ENCODE measurements at places on chromosomes 4 and X.

DNA sequence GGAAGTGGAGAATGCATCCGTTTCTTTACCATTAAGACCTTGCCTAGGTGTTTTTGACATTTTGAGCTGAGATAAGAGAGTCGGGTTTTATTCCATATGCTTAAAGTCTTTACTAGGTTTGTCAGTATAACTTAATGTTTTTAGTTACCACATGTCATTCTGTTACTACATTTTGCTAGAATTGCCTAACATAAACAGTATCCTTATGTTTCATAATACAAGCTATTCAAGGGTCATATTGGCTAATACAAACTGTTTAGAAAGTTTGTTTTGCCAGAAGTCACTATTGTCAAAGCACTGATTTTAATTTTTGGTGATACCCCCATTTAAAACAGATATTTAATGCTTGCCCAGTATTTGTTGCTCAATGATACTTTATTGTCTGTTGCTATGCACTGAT, 427.7 kb upstream of the MAGEB2 start:
- DNase-seq = no peak

- DNase-seq = peak; percentile 91
These were observed 26.8 kb upstream of the AREG start for GRCh38 chr4:74418063-74418670.

- DNase-seq = no peak
These were observed 104.3 kb upstream of the UGT8 start for GRCh38 chr4:114494246-114494803.

- DNase-seq = no peak
These were observed 38.4 kb downstream of the GPRIN3 start for GRCh38 chr4:89269121-89269666.

DNA sequence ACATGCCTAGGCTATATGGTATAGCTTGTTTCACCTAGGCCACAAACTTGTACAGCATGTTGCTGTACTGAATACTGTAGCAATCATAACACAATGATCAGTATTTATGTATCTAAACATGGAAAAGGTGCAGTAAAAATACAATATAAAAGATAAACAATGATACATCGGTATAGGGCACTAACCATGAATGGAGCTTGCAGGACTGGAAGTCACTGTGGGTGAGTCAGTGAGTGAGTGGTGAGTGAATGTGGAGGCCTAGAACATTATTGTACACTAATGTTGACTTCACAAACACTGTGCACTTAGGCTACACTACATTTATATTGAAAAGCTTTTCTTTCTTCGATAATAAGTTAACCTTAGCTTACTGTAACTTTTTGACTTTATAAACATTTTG, 45.6 kb upstream of the ANK2 start:
- peak; percentile 59 for DNase-seq

DNA sequence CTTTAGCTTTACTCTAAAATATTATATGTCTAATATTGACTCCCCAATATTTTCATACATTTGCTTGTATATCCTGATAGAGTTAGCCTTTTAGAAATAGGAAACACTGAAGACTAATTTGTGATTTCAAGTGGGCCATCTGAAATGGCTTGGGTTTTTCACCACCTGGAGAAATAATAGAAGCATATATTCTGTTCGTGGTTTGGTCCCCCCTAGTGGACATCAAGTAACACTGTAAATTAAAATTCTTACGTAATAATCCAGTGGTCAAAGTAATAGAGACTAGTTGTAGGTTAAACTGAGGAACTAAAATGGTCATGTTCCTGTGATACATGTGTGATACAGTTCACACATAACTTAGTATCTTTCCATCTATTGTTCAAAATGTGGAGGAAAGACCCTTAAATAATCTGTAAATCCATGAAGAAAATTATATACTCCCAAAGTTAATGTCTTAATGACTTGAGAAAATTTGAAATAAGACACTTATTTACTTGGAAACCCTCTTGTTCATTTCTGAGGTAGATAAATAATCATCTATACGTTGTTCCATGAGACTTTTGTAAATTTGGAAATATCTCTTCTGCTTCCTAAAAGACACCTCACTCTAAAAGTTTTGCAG, 79.8 kb upstream of the SMARCAD1 start:
- DNase-seq = no peak

DNA sequence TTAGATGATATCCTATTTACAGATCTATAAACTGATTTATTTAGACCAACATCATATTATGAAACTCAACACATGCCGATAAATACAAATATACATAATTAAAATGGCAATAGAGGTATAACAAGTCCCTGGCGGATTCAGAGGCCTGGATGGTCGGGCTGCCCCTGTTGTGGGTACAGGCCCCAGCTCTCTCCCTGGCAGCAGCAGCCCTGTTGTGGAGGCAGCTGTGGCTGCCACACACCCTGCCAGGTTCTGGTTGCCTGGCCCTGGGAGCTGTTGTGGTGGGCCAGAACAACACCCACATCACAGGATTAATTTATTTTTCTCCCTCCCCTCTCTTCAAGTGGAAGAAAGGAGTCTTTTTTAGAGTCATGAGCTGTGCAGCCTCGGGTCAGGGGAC, 12.1 kb upstream of the TCEAL2 start:
- DNase-seq = no peak

DNA sequence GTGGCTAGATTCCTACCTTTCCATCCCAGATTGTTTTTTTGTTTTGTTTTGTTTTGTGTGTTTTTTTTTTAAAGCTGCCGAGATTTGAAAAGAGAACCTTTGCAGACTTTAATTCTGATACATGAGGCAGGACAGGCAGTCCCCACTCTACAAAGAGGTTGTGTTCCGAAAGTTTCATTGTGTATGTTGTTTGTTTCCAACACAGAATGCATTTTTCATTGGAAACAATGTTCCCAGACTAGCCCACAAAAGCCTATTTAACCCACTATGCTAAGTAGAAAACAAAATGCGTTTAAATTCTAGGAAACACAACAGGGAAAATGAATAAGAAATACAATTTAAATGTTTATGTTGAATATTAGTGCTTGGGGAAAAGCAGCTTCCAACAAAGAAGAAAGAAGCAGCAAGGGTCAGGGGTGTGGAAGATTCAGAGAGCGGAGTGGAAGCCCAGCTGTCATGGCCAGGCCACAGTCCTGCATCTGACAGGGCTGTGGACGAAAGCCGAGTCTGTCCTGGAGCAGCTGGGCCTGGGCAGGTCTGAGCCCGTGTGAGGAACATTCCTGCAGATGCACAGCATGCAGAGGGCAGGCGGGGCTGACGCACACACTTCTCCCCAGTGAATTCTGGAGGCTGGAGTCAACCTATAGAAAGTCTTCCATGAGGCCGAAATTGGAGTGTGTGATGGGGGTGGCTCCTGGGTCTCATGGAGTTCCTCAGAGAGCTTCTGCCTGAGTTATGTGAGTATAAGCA, 12.4 kb upstream of the SETD7 start:
- peak; percentile 42 for DNase-seq

GRCh38 chr4:109589119-109589518, 29.1 kb downstream of the MCUB start:
- DNase-seq = no peak

GRCh38 chrX:12673487-12673886, 117.7 kb upstream of the PRPS2 start:
- DNase-seq = no peak

DNA sequence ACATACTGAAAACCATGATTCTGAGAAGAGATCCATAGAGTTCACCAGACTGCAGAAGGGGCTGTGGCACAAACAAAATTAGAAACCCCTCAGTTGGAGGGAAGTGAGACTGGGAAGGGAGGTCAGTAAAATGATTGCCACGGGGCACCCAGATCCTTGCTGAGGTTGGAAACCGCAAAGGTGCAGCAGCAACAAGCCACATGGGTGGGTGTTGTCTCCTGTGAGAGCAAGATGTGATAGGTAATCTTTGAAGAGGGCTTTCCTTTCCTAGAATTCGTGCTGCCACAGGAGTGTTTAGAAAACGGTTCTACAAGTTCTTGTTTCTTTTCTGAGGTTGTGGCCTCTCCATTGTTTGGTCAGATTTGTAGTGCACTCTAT, 85.5 kb downstream of the NFKB1 start:
- no peak for DNase-seq

DNA sequence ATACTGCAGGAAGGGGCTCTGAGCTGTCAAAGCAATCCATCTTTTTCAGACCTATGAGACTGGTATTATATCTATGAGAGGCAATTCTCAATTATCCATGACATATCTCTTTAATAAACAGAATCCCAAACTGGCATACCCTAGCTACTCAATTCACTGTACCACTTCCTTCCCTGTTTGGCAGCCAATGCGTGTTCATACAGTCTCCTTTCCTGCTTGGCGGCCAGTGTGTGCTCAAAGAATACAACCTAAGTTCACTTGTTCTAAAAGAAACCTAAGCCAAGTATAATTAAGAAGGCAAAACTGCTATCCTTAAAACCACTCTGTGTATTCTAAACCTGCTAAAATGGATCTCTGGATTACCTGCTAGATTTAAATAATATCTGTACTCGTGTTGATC, 38.3 kb downstream of the ARHGEF9 start:
- DNase-seq = no peak

GRCh38 chrX:68652326-68653170, 5.1 kb downstream of the STARD8 start:
- DNase-seq = peak; percentile 9

GRCh38 chr4:119628281-119629141, at the start of gene PDE5A:
Gene PDE5A, minus strand, starts transcription at chr4:119628804. Its CDS starts 133 bp downstream, at chr4:119628671.
- peak; percentile 61 for DNase-seq

- DNase-seq = no peak
These were observed 78.5 kb downstream of the CRMP1 start for GRCh38 chr4:5814421-5814820.

- no peak for DNase-seq
These were observed 726.9 kb downstream of the GRID2 start for GRCh38 chr4:93030670-93031069.

GRCh38 chrX:153214934-153215333, 35.9 kb downstream of the MAGEA1 start:
- no peak for DNase-seq
